SK-N-DZ (cell line): ENCODE measurements at places on chromosomes 2 and 18.

DNA sequence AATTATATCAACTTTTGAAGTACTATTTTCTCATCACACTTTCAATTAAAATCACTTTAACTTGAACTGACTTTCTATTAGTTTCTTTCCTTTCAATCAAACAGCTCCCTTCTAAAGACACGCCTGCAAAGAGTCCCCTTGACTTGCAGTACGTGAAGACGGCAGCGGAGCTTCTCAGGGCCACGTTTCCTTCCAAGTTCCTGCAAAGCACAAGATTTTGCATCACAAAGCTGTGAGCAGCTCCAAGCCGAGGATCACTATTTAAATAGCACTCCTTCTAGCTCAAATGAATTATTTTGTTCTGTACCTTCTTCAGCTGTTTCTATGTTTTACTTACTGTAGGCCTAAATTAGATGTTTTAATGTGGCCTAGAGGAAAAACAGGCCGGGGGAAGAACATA lies 30.8 kb downstream of the SH3YL1 start:
- DNase-seq: no peak

GRCh38 chr2:43110442-43110871 lies 115.9 kb downstream of the ZFP36L2 start:
- no peak for DNase-seq

DNA sequence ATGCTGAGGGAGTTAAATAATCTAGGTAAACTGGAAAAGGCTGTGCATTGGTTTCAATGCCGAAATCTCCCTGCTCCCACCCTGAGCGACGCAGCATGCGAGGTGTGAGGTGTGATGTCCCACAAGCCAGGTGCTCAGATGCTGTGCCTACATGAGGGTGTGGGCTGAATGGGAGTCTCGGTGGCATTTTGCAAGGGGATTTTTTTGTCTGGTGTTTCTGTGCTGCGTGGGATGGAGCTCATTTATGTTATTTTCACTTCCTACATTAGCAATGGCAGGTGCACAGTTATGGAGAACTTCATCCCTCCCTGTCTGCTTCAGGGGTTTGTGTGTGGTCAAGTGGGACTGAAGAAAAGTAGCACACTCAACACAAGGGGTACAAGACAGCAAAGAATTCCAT lies 110.2 kb upstream of the CCDC68 start:
- no peak for DNase-seq

DNA sequence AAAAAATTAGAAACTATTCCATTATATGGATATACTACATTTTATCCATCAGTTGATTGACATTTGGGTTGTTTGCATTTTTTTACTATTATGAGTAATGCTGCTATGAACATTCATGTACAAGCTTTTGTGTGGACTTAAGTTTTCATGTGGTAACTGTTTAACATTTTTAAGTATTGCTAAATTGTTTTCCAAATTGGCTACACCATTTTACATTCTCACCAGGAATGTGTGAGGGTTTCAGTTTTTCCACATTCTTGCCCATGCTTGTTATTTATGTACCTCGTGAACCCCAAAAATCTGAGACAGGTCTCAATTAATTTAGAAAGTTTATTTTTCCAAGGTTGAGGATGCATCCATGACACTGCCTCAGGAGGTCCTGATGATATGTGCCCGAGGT lies 3.1 kb upstream of the TXNL4A start:
- no peak for DNase-seq

GRCh38 chr2:230322561-230323384 lies 4.2 kb upstream of the SP140L start:
- no peak for DNase-seq

- peak; percentile 71 for DNase-seq
These were observed 8.5 kb downstream of the RAB17 start for GRCh38 chr2:237581751-237582746.

GRCh38 chr2:1563943-1564891 lies 151.0 kb downstream of the TPO start:
- DNase-seq: no peak

- no peak for DNase-seq
These were observed 153.2 kb downstream of the HAUS1 start for GRCh38 chr18:46257366-46257765.

GRCh38 chr2:176826356-176826755 lies 386.2 kb upstream of the HNRNPA3 start:
- no peak for DNase-seq

GRCh38 chr2:216319771-216320170 lies 52.5 kb downstream of the MARCHF4 start:
- no peak for DNase-seq

DNA sequence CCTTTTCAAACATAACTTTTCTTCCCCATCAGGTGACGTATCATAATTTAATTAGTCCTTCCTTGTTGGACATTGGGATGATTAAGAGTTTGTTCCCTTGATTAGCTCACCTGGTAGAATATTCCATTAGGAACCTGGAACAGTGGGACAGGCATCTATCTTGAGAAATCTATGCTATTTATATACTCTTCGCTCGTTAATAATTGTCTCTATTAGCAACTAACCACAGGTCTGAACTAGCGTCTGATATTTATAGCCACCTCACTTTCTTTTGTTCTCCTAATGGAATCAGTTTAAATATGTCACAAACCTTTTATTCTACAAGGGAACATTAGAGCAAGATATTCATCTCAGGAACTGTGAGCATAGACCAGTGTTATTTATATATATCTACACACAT lies 79.8 kb downstream of the MAPK4 start:
- no peak for DNase-seq

DNA sequence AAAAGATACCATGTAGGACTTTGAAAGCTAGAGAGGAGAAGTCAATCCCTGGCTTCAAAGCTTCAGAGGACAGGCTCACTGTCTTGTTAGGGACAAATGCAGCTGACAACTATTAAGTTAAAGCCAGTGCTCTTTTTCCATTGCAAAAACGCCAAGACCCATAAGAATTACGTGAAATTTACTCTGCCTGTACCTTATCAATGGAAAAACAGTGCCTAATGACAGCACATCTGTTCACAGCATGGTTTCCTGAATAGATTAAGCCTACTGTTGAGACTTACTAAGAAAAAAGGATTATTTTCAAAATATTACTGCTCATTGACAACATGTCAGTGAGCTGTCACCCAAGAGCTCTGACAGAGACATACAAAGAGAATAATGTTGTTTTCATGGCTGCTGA lies 52.9 kb downstream of the ANKRD12 start:
- no peak for DNase-seq

- no peak for DNase-seq
These were observed 79.8 kb upstream of the LRPPRC start for GRCh38 chr2:44075541-44075940.

- no peak for DNase-seq
These were observed 380.0 kb upstream of the FIGN start for GRCh38 chr2:164115806-164116205.

- no peak for DNase-seq
These were observed 220.8 kb downstream of the ALK start for GRCh38 chr2:29700560-29700959.

- DNase-seq: no peak
These were observed 290.1 kb downstream of the CLIP4 start for GRCh38 chr2:29405266-29405665.

DNA sequence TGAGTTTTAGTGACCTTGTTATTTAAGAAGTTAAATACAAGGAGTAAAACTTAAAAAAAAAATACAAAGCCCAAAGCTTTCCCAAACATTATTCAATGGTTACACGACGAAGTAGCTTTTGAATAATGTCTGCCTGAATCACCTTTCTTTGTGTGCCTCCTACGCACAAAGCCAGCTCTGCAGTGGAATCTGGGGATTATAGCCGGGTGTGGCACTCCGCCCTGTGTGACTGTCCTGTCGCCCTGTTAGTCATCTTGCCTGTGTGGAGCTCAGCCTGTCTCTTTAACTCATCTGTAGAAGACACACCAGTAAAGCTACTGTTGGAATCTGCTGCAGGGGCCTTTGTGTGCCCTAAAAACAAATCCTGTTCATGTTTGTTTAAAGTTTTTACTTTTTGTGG lies 79.4 kb upstream of the TCF7L1 start:
- DNase-seq: no peak

DNA sequence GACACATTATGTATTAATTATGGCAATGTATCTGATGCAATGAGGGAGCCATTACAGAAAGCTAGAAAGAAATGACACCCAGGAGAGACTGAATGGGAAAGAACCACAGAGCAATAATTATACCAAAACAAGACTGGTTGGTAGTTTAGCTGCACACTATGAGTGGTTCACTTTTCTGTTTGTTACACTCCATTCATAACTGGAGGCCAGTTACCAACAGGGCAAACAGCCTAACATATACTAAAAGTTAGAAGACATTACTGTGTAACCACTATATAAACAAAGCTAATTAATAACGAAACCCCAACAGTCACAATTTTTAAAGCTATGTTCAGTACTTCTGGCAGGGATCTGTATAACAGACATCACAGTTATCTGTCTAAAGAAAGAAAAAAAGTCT lies 49.4 kb downstream of the NBAS start:
- DNase-seq: peak; percentile 88
